SK-N-SH (cell line): ENCODE measurements at places on chromosomes 2 and 18.

DNA sequence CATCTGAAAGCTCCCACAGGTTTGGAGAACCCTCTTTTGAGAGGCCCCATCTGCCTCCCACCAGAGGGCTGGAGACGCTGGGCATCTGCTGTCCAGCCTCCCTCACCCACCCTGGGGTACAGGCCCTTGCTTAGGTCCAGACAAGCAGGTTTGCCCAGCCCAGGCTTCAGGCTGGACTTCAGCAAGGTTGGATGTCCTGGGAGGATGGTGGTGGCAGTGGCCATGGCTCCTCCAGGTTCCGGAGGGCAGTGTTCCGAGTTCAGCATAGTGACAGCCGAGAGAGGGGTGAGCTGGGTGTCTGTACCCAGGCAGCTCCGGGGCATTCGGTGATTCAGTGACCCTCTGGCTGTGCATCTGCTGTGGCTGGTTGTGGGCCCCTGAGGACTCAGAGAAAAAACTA lies 58.2 kb upstream of the HDAC4 start:
- DNase-seq, result no peak

- no peak for DNase-seq
These were observed 147.2 kb downstream of the SMAD7 start for GRCh38 chr18:48803518-48803917.

GRCh38 chr2:104476563-104476988 lies 377.3 kb upstream of the POU3F3 start:
- no peak for DNase-seq

- DNase-seq, result no peak
These were observed 466.0 kb upstream of the TNP1 start for GRCh38 chr2:217325816-217326215.

GRCh38 chr18:62828852-62829251 lies 113.5 kb downstream of the PHLPP1 start:
- no peak for DNase-seq

- no peak for DNase-seq
These were observed 130.4 kb downstream of the TTC27 start for GRCh38 chr2:32758232-32758631.

DNA sequence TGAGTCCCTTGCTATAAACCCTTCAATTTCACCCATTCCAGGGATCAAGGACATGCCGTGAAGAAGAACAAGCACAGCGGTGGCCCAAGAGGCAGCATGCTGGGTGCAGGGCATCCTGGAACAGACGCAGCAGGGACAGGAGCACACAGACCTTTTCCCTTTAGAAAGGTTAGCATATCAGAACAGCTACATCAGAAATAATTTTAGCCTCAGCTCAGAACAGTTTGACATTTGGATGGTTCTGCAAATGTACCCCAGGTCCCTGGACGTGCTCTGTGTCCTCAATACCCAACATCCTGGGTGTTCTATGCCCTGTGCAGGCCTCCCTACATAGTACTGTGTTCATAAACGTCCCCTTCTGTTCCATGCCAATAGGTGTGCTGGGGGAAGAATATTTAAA lies 80.4 kb downstream of the MYOM1 start:
- DNase-seq, result no peak

DNA sequence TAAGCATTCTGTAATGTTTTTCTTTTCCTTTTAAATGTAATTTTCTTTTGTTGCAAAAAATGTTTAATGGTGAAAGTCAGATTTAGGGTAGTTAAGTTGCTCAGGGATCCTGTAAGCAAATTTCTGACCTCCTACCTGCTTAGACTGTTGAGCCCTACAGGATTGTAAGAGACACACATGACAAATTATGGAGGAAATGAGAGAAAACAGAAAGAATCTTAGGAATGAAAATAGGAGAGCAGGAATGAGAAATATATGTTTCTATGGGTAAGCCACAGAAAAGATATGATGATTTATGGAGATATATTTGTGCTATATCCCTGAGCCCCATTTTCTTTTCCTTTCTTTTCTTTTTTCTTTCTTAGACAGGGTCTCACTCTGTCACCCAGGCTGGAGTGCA lies 28.3 kb downstream of the CYBRD1 start:
- DNase-seq, result no peak

GRCh38 chr2:126657636-126658318 lies 1.8 kb downstream of the GYPC start:
- DNase-seq, result no peak

DNA sequence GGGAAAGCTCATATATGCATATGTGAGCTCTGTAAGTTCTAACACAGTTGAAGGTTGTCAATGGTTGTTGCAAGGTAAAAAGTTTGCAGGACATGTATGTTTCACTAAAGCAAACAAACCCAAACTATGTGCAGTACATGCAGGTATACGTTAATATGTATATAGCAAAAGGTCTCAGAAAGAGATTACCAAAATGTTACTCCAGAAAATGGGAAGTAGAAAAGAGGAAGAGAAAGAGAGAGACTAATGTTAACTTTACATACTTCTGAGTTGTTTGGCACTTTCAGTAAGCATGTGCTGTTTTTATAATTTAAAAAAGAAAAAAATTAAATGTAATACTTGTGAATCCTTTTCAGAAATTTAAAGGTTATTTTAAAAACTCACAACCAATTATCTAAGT lies 32.8 kb upstream of the PEX13 start:
- DNase-seq, result no peak

GRCh38 chr2:142445551-142446072 lies 314.8 kb upstream of the LRP1B start:
- DNase-seq, result no peak

DNA sequence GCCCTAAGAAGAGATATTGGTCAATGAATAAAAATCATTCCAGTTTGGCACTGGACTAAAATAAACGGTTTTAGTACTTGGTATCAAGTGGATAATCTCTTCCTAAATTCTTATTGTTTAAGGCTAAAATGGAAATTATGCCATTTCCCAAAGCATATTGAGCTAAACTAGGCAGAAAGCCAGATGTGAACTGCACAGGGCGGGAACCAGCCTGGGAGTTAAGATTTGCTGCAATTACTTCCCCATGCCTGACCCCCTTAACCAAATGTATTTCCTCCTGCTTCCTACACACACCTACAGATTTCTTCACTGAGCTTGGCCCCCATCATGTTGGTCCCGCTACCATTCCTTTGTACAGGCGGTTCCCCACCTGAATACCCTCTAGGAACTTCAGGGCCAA lies 12.2 kb downstream of the ZBTB7C start:
- no peak for DNase-seq
